CD4-positive, alpha-beta T cell (primary cell): ENCODE measurements at places on chromosomes 4 and X.

GRCh38 chr4:94160774-94161173 lies 46.9 kb upstream of the SMARCAD1 start:
- no peak for DNase-seq

- no peak for DNase-seq
Observed at GRCh38 chrX:134736356-134736755, 78.1 kb upstream of the PLAC1 start.

GRCh38 chr4:163922302-163922701 lies 427.8 kb downstream of the TMA16 start:
- DNase-seq = no peak

DNA sequence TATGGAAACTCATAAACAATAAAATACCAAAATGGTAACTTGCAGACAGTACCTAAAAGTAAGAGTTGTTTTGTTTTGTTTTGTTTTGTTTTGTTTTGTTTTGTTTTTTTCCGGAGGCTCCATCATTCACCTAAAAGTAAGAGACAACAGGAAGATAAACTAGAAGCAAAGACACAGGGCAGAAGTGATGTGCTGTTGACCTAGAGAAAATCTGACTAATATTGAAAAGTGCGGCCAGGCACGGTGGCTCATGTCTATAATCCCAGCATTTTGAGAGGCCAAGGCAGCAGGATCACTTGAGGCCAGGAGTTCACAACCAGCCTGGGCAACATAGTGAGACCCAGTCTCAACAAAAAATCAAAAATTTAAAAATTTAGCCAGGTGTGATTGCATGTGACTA lies 5.6 kb upstream of the CENPC start:
- DNase-seq = no peak

- no peak for DNase-seq
Observed at GRCh38 chrX:155949098-155949497, 48.4 kb upstream of the IL9R start.

DNA sequence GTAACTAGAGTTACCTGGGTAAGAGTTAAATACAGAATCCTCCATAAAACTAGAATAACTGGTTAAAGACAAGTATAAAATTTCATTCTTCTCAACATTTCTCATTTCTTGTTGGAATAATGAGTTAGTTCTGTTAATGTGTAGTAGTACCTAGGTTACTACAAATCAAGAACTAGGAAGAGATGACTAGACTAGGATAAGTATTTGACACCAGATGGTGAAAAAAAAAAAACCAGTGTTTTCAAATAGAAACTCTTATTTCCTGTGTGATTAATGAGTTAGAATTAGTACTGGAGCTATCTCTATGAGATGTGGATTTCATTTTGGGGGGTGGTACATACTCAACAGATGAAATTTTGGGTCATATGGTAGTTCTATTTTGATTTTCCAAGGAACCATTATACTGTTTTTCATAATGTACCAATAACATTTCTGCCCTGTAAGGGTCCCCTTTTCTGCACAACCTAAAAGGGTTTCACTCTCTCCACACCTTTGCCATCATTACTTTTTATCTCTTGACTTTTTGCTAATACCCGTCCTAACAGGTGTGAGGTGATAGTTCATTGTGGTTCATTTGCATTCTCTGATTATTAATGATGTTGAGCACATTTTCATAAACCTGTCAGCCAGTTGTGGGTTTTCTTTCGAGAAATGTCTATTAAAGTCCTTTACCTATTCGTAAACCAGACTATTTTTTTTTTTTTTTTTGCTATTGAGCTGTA lies 1.7 kb upstream of the VCX start:
- DNase-seq = no peak
